Activated T-cell treated with anti-CD3 and anti-CD28 coated beads, Interleukin-2, amount 50 U/mL, for 72 hours (primary cell): ENCODE measurements at places on chromosomes 5 and 9.

DNA sequence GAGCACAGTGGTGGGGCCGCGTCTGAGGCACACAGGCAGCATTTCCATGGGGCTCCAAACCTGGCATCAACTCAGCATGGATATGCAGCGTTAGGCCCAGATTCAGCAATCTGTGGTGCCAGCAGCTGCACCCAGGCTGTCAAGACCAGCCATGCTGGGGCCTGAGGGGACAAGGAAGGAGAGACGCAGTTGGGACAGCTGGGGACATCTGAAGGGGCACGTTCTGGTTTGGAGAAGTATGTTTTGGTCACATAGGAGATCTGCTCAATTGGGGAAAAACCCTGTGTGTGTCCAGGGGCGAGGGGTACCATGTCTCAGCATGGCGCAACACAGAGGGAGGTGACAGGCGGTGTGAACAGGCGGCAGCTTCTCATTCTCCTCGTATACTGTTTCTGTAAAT lies 66.6 kb upstream of the ECM2 start:
- no peak for DNase-seq

DNA sequence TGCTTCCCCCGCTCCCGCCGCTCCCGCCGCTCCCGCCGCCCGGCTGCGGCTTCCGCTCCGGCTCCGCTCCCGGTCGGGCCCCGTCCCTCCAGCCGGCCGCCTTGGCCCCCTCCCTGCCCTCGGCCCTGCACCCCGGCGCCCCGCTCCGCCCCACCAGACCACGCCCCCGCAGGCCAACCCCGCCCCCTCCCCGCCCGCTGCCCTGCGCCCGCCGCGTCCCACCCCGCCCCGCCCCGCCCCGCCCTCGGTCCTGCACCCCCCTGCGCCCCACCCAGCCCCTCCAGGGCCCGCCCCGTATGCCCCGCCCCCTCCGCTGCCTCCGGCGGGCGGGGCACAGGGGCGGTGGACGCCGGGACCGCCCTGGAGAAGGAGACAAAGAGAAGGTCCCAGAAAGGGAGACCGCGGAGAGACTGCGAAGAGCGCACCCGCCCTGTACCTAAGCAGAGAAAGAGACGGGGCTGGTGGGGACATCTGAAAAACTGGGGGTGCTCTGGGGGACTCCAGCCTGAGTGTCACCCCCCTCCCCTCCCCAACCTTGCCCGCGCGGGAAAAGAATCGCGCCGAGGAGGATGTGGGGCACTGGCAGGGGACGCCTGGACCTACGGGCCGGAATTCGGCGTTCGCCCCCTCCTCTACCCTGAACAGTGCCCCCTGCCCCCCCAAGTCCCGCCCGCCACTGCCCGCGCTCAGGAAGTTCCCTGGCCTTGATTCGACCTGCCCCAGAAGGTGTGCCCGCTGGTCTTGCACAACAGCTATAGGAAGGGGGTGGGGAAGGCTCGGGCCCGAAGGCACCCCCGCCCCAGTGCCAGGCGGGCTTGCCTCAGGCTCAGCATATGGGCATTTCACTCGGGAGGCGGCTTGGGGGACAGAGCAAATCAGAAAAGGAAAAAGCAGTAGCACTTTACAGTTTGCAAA lies 42.8 kb upstream of the STXBP1 start:
- DNase-seq = peak; percentile 78

DNA sequence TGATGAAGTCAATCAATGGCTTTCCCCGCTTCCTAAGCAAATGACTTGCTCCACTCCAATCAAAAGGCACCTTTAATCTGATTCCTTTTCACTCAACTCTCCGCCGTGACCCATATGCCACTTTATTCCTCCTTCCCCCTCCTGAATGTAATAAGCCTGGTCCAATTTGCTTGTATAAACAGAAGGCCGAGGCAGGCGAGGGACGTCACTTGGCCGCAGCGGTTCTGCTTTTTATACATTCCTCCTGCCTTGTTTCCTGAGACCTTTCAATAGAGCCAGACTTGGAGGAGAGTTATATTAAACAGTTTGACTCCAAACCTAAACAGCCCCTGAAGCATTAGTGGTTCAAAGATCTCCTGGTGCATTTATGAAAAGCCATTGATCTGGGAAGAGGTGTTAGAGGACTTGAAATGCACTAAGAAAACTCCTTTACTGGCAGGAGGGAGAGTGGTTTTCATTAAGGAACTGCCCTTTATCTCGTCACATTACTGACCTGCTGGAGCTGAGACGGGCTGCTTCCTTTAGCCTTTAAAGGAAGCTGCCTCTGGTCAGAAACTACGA lies 273.4 kb downstream of the SLIT3 start:
- no peak for DNase-seq

DNA sequence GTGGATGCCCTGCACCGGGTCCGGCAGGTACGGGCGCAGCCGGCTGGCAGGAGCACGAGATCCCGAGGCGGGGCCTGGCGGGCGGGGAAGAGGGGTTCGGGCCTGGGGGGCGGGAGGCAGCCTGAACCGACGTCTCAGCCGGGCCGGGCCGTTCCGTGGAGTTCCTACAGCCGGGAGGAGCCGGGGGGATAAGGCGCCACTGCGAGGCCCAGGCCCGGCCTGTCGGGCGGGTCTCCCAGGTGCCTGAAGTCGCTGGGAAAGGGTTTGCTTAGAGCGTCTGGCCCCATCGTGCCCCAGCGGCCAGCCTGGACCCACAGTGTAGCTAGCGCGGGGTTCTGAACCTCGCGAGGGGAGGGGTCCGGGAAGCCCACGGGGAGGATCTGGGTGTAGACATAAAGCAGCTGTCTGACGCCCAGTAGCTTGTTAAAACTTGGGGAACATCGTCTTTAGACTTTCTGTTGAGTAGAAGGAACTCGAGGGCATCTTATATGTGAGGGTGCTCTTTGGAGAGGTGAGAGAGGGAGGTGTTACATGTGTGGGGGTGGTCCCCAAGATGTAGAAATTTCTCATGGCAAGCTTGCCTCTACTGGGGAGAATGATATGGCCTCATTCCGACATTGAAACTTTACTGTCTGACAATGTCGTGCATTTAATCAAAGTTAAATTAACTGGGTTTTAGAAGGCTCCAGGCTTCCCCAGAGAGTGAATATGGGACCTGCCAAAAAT lies 524 bp downstream of the FUBP3 start:
- peak; percentile 17 for DNase-seq

DNA sequence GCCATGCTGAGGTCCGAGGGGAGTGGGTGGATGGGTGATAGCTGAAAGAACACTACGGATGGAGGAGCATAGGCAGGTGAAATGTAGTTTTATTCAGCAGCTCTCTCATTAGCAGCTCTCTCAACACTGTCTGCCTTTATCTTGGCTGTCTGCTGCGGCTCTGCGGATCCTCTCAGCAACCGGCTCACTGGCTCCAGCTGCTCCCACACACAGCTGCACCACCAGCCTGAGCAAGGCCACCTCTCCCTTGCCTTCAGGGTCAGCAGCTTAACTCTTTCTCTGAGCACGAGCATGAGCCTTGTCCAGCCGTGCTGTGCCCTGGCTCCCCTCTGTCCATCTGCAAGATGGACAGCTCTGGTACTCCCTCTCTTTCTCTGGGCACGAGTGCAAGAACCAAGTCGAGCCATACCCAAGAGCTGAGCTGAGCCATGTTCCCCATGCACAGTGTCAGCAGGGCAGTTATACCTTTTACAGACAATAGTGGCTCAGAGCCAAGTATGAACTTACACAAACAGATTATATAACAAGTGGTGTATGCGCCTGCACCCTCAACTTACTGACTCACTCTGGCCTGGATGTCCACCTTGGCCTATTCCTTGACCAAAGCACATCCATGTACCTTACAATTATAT lies 108.5 kb downstream of the MACIR start:
- DNase-seq = no peak

DNA sequence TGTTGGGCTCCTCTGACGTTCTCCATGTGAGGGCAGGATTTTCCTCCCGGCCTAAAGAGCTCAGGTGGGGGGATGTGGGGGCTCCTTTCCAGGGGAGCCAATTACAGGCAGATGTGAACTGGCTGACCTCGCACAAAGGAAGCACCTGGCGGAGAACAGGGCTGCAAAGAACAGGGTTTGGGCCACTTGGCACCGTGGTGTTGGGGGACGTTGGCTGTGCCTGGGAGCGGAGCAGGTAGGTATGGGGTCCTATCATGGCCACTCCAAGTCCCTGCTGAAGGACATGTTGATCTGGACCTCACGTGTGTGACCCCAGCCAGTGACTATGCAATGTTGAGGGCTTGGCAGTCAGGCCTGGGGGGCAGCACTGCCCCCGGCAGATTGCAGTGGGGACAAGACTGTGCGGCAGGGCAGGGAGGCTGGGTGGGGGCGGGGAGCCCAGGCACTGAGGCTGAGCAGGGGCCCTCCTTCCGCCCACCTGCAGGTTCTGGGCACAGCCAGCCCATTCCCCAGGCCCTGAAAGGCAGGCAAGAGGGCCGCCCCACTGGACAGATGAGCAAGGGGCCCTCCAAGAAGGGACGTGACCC lies 19.4 kb downstream of the FIBCD1 start:
- DNase-seq = no peak

- no peak for DNase-seq
These were observed 236.3 kb downstream of the ARHGAP26 start for GRCh38 chr5:143006501-143006900.

- DNase-seq = no peak
These were observed 41.7 kb downstream of the KCNV2 start for GRCh38 chr9:2758898-2759510.

DNA sequence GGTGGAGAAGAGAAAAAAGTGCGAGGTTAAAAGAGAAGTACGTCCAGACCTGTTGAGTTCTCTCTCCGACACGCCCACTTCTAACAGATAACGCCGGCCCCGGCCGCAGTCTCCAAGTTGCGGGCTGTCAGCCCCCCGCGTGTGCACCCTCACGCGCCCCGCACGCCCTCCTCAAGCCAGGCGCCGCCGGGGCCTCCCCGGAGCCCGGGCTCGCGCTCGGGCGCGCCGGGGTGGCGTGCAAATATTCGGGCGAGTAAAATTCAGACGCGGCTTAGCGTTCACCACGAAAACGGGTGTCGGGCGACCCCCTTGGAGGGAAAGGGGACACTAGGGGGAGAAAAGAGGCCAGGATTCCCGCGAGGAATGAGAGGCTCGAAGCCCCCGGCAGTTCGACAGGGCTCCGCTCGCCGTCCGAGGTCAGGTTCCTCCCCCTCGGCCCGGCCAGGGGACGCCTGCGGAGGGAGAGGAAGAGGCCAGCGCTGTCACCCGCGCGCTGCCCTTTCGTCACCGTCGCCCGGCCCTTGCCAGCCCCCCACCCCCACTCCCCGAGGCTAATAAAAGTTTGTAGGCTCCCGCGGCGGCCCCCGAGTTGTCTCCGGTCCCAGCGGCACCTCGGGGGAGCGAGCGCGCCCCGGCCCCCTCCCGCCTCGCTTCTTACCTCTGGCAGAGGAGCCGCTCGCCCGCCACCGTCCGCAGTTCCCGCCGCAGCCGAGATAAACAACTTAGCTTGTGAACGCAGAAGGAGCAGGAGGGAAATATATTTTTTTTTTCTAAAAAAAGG lies 743 bp downstream of the NR3C1 start:
- DNase-seq = peak; percentile 65

DNA sequence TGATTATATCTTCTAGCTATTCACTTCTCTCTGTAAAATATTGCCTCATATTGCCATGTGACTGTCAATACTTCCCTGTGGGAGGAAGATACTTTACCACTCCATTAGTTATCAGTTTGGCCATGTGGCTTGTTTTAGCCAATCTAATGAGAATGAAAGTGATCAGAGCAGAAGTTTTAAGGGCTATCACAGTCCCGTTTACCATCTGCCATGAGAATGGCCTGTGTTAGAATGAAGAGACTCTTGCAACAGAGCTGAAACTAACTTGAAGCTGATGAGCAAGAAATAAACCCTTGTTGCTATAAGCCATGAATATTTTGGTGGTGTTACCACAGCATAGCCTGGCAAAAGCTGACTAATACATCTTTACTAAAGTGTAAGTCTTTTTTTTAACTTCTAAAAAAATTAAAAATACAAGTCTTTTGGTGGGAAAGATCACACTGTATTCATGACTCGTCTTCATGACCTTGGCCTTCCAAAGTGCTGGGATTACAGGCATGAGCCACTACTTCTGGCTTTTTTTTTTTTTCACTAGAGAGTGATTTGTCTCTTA lies 68.0 kb upstream of the CTNNA1 start:
- DNase-seq = no peak

- DNase-seq = no peak
These were observed 71.3 kb downstream of the RASEF start for GRCh38 chr9:82991671-82992070.

DNA sequence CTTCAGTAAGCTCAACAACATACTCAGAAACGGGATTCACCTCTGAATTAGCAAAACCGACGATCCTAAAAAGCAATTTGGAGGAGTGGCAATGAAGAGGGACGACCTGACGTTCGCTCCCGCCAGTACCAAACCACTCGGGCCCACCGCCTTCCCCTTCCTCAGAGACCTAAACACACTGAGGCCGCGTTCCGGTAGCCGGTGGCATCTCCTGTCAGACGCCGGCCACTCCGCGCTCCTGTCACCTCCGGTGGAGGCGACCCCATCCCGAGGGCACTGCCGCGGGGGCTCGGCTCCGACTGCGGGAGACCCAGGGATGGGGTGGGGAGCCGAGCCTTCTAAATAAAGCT lies 617 bp downstream of the PPP6C start:
- DNase-seq = peak; percentile 53

- no peak for DNase-seq
These were observed 50.1 kb upstream of the ADRB2 start for GRCh38 chr5:148776261-148776660.

GRCh38 chr5:121624035-121624434 lies 227.6 kb upstream of the FTMT start:
- no peak for DNase-seq

GRCh38 chr9:122822938-122823337 lies 5.5 kb downstream of the PDCL start:
- no peak for DNase-seq

- no peak for DNase-seq
These were observed 613.6 kb downstream of the ZNF608 start for GRCh38 chr5:124132843-124133242.

DNA sequence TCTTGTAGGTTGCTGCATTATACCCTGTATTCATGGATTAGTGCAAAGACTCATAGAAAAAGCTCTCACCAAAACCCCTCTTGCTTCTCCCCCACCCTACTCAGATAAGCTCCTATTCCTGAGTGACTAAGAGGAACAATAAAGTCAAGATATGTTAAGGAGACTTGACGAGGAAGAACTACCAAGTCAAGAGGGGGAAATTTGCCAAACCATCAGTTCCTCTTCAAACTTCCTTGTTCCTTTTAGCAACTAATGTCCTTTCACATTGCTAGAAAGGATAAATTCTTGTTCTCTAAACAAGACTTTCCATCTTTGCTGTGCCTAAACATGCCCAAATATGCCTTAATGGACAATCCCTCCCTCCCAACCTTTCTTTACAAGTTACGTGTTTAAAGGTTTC lies 27.0 kb downstream of the CNOT8 start:
- no peak for DNase-seq

GRCh38 chr9:123326662-123327093 lies 29.3 kb upstream of the CRB2 start:
- DNase-seq = no peak

DNA sequence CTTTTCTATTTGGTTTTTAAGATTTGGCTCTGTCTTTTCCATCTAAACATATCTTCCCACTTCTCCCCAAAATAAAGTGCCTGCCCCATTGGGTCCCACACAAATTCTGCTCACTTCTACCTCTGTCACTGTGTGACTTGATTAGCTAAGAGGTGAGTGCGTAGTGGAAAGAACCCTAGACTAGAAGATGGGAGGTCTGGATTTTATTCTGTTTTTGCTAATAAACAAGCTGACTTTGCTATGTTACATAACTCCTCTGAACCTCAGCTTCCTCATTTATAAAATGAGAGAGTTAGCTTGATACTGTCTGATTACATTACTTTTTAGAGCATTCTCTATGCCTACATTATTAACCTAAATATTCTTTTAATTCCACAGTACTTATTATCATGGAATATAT lies 51.3 kb upstream of the PTGER4 start:
- DNase-seq = no peak

- no peak for DNase-seq
These were observed 113.7 kb downstream of the GABRB2 start for GRCh38 chr5:161432798-161433197.
